Inflammatory macrophage (primary cell): ENCODE measurements at places on chromosomes 5 and 9.

DNA sequence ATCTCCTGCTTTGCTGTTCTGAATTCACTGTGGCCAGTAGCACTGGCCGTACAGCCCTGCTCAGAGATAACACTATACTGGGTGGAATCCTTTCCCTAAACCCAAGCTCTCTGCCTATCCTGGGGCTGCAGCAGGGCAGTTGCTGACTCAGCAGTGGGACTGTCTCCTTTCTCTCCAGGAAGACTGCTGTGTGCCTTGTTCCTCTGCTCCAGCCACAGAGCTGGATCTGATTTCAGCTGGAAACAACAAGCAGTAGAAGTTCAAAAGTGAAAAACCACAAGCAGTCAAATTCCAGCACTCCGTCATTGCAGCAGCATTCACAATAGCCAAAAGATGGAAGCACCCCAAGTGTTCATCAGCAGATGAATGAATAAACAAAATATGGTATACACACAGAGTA lies 105.0 kb downstream of the FBXL7 start:
- DNase-seq: no peak

GRCh38 chr9:4404156-4404555 lies 86.1 kb upstream of the SLC1A1 start:
- no peak for DNase-seq

- no peak for DNase-seq
Measured at GRCh38 chr9:107008011-107008410, 145.0 kb downstream of the ZNF462 start.

DNA sequence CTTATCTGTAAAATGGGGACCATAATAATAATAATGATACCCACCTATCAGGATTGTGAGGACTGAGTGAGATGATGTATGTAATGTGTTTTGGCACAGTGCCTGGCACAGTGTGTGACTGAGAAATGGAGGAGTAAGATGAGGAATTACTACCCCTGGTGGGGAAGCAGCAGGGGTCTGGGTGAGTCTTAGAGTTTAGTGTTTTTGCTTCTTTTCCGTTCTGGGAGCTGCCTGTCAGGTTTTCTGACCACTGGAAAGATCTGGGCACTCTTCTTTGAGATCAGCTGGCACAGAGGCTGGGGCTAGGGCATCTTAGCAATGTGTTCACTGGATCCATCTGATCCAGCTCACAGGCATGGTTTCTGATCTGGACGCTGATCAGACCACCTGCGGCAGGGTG lies 8.5 kb downstream of the LCP2 start:
- DNase-seq: no peak

DNA sequence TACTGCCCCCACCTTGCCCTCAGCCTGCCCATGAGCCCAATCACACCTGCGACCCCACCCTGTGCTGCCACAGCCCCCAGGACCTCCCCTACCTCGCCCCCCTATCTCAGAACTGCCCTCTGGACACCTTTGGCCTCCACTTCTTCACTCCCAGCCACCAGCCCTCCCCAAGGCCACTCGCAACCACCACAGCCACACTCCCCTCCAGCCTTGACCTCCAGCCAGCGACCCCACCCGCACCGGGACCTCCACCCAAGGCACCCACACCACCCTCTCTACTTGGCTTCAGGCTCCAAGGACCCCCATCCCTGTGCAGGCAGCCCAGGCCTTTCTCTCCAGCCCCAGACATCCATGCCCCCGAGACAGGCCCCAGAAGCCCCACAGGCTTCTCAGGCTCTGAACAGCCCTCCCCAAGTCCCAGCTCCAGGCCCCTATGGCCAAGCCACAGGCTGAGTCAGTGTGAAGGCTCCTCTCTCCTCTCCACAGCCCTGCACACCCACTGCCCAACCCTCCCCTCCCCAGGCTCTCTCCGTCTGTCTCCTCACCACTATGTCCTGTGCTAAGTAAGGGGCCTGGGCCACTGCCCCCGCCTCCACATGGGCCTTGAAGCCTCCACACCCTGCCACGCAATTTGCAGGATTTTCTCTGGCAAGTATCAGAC lies 2.0 kb downstream of the AK1 start:
- DNase-seq: no peak

GRCh38 chr9:91776409-91777291 lies 173.4 kb downstream of the ROR2 start:
- DNase-seq: peak; percentile 50

- DNase-seq: no peak
Measured at GRCh38 chr9:95435074-95435728, 81.6 kb downstream of the PTCH1 start.

GRCh38 chr9:114110180-114110579 lies 11.1 kb upstream of the KIF12 start:
- no peak for DNase-seq

GRCh38 chr5:35657877-35658276 lies 40.2 kb downstream of the SPEF2 start:
- DNase-seq: no peak
